ENCODE measurements at places on chromosomes 3 and 15.

- no peak for DNase-seq
Observed at GRCh38 chr3:30245858-30246622, 360.4 kb upstream of the TGFBR2 start.

DNA sequence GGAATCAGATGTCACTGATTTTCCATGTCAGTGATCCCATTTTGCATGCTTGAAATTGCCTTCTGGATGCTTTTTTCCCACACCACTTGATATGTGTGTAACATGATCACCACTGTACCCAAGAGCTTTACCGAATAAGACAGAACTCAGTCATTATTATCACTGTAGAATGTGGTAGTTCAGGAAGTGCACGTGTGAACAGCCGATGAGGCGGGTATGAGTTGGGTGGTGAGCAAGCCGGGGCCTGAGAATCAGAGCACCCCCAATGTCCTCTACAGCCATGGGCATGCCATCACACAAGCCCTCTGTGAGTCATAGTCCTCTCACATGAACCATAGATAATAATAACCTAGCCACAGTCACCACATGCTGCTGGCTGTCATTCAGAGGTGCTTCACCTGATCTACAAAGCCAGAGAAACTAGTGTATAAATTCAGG is 470.8 kb downstream of the SOX2 start:
- DNase-seq = no peak

- DNase-seq = no peak
Observed at GRCh38 chr3:104323226-104323625, 1043.5 kb upstream of the ALCAM start.

- peak; percentile 4 for DNase-seq
Observed at GRCh38 chr15:53962646-53963561, 15.3 kb upstream of the UNC13C start.

GRCh38 chr3:38173834-38174418 is 8.6 kb downstream of the OXSR1 start:
- DNase-seq = no peak

DNA sequence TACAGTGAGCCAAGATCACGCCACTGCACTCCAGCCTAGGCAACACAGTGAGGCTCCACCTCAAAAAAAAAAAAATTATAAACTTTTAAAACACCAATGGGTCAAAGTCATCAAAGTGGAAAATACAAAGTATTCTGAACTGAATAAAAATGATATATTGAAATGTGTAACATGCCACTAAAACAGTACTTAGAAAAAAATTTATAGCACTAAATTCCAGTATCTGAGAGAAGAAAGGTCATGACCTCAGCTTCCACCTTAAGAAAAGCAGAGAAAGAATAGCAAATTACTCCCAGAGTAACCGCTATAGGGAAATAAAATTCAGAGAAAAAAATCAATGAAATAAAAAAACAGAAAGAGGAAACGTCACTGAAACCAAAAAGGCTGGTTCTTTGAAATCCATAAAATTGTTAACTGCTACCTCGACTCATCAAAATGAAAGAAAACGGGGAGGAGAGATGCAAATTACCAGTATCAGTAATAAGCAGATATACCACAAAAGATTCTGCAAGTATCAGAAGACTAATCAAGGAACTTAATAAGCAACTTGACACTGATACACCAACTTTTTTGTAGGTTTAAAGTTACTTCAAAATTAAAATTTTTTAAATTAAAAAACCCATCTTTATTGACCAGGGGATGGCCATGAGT is 20.8 kb downstream of the ATP13A3 start:
- no peak for DNase-seq

- peak; percentile 36 for DNase-seq
Observed at GRCh38 chr15:91291673-91292072, 191.6 kb downstream of the SV2B start.

GRCh38 chr3:10453431-10454163 is 51.8 kb downstream of the ATP2B2 start:
- no peak for DNase-seq

GRCh38 chr3:128858167-128858566 is 21.3 kb upstream of the ACAD9 start:
- DNase-seq = no peak

DNA sequence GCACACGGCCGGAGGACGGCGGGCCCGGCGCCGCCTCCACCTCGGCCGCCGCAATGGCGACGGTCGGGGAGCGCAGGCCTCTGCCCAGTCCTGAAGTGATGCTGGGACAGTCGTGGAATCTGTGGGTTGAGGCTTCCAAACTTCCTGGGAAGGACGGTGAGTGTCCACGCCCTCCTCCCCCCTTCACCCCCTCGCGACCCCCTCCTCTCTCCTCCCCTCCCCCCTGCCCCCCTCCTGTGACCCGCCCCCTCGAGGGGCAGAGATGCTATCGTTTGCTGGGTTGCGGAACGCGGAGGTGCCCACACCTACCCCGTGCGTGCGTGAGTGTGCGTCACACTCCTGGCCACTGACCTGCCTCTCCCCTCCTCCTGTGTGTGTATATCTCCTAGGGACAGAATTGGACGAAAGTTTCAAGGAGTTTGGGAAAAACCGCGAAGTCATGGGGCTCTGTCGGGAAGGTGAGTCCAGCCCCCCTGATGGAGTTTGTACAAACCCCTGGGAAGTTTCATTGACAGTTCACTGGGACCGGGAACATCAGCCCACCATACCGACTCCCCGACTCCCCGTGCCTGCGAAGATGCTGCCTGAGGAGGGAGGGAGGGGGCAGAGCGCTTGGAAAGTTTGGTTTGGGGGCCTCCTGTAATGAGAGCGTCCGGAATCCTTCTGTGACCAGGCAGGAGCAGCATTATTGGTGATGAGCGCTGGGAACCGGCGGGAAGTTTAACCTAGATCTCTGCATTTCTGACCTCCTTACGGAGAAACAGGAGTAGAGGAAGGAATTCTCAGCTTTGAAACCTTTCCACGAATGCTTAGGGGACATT is 795 bp upstream of the SCAANT1 start:
- peak; percentile 68 for DNase-seq

DNA sequence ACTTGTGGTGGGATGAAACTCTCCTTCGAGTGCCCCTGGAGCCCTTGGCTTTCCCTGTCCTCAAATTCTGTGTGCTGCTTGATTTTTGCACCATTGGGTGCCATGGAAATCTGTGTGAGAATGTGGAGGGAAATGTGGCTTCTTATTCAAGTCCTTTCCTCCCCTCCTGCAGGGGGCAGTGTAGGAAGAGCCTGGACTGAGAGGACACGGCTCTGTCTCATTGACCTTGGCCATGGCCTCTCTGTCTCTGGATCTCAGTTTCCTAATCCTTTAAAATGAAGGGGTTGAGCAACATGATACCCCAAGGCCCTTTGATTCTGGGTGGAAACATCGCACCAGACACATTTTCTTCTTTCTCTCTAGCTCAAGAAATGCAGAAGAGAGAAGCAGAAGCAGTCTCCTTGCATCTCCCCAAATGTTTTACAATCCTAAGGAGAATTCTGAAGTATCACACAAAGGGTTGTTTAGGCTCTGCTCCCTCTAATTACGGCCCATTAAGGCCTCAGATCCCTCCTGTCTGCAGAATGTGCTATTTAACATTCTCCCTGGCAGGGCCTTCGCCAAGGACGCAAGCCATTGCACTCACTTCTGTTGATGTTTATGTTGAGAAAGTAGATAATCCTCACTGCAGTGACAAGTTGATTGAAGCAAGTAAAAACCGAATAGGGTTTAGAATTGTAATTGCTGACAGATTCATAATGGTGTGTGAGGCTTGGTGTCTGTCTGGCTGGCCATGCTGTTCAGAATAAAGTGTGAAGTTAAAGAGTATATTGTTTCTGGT is 169.1 kb downstream of the TPRG1 start:
- DNase-seq = no peak

GRCh38 chr15:43440721-43441281 is 52.2 kb downstream of the TP53BP1 start:
- DNase-seq = peak; percentile 50

DNA sequence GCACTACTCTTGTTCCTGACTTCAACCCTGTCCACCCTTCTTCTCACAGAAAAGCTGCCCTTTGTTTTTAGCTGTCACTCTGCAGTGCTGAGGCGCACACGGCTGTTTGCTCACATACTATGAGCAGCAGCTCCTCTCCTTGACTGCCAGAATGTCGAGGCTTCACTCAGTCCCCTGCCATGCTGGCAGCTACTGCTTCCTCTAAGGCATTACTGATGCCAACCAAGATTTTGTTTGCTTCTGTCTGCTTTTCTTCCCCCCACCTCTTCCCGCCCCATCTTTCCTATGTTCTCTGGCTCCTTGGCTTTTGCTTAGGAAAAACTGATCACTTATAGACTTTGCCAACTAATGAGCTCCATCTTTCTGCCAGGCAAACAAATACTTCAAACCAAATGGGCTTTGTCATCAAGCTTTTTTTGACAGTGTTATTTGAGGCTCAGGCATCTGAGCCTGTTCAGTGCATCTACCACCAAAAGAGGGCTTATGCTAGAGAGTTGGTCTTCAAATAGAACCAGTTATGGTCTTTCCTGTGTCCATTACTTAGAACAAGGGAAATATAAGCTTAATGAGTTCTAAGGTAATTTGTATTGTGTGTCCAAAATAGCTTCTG is 81.0 kb downstream of the FBXL2 start:
- DNase-seq = no peak

DNA sequence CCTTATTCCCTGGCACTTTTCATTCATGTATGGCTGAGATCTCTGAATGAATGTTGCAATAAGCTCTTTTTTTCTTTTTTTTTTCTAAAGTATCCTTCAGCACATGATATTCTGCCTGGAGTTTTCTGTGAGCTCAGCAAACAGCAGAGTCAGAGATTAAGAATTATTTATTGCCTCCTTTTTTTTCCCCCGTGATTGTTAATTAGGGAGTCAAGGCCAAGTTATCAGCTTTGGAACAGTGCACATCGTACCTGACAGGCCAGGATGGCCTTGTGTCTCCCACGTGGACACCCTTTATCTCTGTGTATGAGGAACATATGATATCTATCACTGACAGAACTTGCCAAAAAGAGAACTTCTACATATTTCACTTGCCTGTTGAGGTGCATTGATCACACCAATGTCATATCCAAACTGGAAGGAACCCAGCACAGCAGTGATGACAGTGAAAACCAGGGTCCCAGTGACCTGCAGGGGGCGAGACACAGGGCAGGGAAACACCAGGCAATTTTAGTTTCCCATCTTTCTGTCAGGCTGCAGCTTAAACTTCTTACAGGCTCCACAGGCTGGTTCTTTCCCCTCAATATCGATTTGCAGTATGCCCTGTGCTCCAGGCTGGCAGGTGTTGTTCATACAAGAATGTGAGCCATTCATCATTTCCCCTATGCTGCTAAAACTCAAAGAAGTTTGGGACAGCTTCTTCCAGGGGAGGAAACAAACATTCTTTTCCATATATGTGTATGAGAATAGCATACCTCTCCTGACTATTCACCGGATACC is 8.2 kb downstream of the SLC2A2 start:
- no peak for DNase-seq

DNA sequence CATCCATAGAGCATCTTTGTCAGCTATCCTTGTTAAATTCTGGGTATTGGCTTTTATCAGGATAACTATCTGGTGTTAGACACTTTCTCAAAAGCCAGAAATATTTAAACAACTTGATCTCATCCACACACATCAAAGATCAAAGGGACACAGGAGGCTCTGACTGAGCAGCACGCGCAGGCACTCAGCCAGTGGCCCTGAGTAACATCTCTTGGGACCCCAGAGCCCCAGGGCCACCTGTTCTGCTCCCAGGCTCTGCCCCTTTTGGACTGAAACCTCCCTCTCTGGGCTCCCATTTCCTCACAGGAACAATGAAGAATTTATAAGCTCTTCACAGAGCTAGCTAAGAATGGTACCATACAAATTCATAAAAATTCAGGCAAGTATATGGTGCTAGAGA is 16.1 kb downstream of the ATP10A start:
- no peak for DNase-seq

DNA sequence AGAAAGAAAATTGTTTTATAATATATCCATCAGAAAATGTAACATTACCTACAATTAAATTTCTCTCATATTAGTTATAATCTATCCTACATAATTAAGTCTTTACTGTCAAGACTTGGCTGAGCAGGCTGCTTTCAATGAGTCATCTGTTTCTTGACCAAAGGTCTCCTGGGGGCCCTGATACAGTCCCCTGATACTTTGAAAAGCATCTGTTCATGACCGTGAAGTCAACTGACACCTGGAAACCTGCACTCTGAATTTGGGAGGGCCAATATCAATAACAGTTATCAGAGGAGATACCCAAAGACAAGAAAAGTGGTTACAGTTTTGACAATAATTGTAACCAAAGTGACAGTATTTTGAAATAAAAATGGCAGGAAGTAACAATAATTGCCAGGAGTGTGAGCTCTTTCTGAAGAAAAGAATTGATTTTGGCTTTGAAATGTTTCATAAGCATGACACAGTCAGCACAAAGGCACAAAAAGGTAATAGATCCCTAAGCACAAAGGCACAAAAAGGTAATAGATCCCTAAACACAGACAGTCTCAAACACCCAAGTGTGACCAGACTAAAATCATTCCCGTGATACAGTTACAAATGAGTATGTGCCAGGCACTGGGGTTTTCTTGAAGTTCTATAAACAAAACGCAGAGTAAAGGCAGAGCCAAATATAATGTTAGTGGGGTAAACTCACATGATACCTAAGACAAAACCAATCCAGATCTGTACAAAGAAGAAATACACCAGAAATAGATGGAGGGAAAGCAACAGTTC is 260.7 kb downstream of the PLOD2 start:
- DNase-seq = no peak

DNA sequence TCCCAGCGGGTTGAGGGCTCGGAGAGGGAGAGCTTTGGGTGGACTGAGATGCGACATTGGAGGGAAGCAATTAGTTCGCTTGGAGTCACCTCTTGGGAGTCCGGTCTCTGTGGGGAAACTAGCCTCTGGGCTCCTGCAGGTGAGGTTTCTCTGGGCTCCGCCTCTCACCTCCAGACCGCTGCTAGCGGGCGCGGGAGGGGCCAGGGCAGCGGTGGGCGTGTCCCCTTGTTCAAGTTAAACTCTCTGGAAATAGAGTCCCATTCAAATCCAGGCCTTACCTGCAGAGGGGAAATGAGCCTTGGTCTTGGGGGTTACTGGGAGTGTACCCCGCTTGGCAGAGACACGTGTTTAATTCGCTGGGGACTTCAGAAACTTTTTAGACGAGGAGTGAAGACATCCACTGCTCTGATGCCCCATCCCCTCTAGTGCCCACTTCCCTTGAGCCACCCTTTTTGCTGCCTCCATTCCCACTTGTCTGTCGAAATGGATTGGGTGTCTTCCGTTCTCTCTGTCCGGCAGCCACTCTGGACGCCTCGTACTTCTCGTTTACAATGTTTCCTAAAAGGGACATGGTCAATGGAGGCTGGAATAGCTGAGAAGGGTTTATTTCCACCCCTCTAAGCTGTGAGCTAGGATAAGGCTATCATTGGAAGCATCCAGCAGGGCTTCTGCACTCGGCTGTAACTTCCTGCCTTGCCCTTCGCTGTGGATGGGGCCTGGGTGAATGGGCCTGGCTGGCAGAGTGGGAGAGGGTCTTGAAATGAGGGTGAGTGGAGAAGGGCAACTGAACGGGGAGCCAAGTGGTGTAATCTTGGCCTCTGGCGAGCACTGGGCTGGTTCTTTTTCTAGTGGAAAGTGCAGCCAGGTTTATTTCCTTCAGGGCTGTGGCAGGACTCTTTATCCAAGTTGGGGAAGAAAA is 1.1 kb downstream of the MITF start:
- no peak for DNase-seq

GRCh38 chr15:40097968-40098476 is 10.7 kb downstream of the BMF start:
- no peak for DNase-seq

Data from CD4-positive, alpha-beta T cell treated with Interleukin-17A for 1 hour (primary cell).